Caco-2 (cell line): ENCODE measurements at places on chromosomes 4 and X. TPM values are rescaled to one million over a fixed set of nuclear protein-coding genes. Genes with fewer than 3 reads are reported as not detected.

GRCh38 chr4:77072195-77072753 is 3.5 kb downstream of the CCNI start:
- peak; percentile 59 for DNase-seq
- no peak overlapping the region for H3K4me3 ChIP-seq
- no peak overlapping the region for H3K27ac ChIP-seq
- no peaks in the 10 kb centered on the region for H3K27me3 ChIP-seq
- H3K36me3 ChIP-seq: no peaks in the 10 kb centered on the region

Gene SLC2A9
- total RNA-seq: 17.5 and 21.0 TPM in 2 replicates

Gene HS6ST2
- 33.7 and 34.9 TPM in 2 replicates for total RNA-seq

- H3K36me3 ChIP-seq: no peaks in the 10 kb centered on the region
- no peak overlapping the region for H3K27ac ChIP-seq
- H3K4me1 ChIP-seq: peaks cover 17% of the 10 kb centered on the region
These were observed 90.4 kb downstream of the EIF4E start for GRCh38 chr4:98838531-98838930.

DNA sequence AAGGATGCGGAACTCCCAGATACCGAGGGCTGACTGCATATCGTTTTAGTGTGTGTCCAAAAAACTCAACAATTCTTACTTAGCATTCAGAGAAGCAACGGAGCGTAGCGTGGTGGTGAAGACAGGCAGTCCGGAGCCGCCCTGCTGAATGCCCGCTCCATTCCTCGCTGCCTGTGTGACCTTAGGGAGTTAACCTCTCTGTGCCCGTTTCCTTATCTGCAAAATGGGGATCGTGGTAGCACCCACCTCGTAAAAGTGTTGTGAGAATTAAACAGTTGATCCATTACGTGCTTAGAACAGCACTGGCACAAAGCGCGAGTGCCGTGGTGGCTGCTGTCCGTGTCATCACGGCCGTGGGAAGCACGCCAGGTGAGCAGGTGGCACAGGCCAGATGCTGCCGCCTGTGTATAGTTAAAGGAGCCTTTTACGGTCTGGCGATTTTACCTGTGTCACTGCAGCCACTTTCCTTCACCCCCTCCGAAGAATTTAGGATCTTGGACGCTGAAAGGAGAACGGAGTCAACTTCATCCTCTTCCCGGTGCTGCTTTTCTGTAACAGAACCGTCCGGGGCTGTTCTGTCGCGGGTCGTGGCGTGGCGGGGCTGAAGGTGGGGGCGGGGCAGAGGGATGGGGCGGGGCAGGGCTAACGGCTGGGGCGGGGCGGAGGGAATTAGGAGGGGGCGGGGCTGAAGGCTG is 885 bp downstream of the CCDC110 start:
- peak overlapping the region; percentile 48 for H3K4me3 ChIP-seq
- 0 out of 2 replicates have a peak, but pooled peaks cover 3% of the 10 kb centered on the region for H3K4me1 ChIP-seq
- H3K27ac ChIP-seq: no peak overlapping the region

Gene MGAT4D
- total RNA-seq: not detected in 2 replicates

DNA sequence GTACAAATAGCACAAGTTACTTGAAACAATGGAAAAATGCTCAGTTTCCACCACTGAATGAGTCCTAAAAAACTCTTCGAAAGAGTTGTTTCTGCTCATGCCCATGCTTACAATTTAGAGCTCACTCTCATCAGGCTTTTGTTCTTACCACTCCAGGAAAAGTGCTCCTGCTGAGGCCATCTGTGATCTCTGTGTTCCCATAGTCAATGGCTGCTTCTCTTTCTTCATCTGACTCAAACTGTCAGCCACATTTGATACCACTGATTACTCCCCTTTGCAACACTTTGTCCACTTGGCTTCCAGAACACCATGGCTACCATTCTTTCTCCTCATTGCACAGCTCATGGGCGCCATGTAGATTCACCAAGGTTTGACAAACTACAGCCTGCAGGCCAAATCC is 80.0 kb upstream of the SLC34A2 start:
- no peak for DNase-seq
- H3K4me1 ChIP-seq: no peaks in the 10 kb centered on the region
- H3K27ac ChIP-seq: no peak overlapping the region
- no peak overlapping the region for H3K4me3 ChIP-seq
- H3K27me3 ChIP-seq: no peaks in the 10 kb centered on the region
- no peaks in the 10 kb centered on the region for H3K36me3 ChIP-seq

GRCh38 chrX:20140420-20140819 is 1.2 kb downstream of the EIF1AX start:
- DNase-seq: no peak
- H3K36me3 ChIP-seq: no peaks in the 10 kb centered on the region
- H3K27ac ChIP-seq: no peak overlapping the region
- H3K27me3 ChIP-seq: no peaks in the 10 kb centered on the region
- peaks cover 21% of the 10 kb centered on the region for H3K4me1 ChIP-seq

Gene HGFAC
- total RNA-seq: 0.48 and 0.79 TPM in 2 replicates

DNA sequence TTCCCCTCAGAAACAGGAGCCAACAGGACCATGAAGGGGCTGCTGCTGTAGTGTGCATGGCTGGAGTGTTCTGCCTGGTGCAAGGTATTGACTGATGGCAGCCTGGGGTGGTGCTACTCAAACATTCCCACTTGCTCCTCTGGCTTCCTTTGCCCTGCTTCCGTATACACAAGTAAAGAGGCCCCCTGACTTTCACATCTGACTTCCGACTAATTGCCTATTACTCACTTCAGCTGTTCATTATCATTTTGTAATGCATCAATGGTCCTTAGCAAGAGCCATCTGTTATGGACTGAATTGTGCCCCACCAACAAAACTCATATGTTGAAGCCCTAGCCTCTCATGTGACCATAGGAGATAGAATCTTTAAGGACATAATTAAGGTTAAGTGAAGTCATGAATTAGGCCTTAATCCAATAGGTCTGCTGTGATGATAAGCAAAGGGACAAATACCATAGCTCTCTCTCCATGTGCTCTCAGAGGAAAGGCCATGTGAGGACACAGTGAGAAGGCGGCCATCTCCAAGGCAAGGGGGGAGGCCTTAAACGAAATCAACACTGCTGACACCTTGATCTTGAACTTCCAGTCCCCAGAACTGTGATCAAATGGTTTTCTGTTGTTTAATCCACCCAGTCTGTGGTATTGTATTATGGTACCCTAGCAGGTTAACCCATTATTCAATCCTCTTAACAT is 122.5 kb upstream of the CLNK start:
- H3K36me3 ChIP-seq: no peaks in the 10 kb centered on the region
- no peaks in the 10 kb centered on the region for H3K4me1 ChIP-seq
- no peak overlapping the region for H3K4me3 ChIP-seq
- H3K27ac ChIP-seq: no peak overlapping the region
- DNase-seq: no peak

Gene PRKG2
- total RNA-seq: 3.2 and 5.6 TPM in 2 replicates

DNA sequence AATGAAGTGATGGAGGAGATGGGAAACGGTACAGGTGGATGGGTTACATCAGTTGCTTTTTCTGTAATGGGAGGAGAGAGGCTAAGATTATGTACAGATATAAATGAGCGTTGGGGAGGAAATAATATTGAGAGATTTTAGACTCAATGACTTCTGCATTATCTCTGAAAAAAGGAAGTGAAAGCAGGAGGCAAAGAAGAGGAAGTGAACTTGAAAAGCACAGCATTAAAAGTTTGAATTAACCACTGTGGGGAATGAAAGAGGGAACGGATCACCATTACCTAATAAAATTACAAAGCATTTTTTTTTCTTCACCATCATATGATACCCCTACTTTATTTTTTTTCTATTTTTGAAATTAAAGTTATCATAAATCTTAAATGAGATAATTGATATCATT is 1025.5 kb downstream of the RPA4 start:
- no peak overlapping the region for H3K4me3 ChIP-seq
- no peaks in the 10 kb centered on the region for H3K4me1 ChIP-seq
- H3K27me3 ChIP-seq: no peaks in the 10 kb centered on the region

- H3K4me3 ChIP-seq: no peak overlapping the region
- H3K27me3 ChIP-seq: no peaks in the 10 kb centered on the region
- DNase-seq: no peak
- H3K36me3 ChIP-seq: no peaks in the 10 kb centered on the region
- no peak overlapping the region for H3K27ac ChIP-seq
These were observed 25.0 kb downstream of the MFAP3L start for GRCh38 chr4:170001011-170001744.
